NCI-H2171 (cell line): ENCODE measurements at places on chromosomes 7 and 10.

- no peak for DNase-seq
Observed at GRCh38 chr7:128435327-128435686, 20.4 kb upstream of the HILPDA start.

- no peak for DNase-seq
Observed at GRCh38 chr10:86113983-86114382, 252.6 kb downstream of the GRID1 start.

GRCh38 chr7:2120251-2120660 lies 112.5 kb downstream of the MAD1L1 start:
- no peak for DNase-seq

DNA sequence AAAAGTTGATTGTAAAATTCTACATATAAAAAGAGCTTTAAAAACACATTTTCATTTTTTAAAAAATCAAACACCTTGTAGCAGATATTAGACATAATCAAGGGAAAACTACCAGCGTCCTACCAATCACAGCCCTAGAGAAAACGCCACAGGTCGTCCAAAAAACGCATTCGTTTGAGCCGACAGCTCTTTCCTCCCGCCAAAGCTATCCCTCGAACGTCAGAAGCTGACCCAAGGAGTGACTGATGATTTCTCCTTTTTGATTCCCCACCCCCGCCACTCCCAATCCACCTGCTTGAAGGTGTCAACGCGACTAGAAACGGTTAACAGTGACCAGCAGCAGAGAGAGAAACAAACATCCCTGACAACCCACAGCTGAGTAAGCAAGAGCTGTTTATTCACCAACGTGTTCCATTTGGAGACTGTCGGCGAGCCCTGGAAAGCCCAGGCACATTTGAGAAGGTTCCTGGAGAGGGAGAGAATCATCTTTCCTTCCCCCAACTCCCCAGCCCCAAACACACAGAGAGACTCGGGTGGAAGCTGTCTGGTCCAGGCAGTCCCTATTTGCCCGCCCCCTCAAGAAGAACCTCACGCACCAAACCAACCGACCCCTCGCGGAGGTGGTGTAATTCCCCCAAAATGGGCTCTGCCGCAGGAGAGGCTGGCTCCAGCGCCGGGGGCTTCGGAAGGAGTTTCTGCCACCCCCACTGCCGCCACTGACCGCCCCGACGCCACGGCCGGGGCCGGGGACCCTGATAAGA lies 622 bp downstream of the CPEB3 start:
- no peak for DNase-seq

DNA sequence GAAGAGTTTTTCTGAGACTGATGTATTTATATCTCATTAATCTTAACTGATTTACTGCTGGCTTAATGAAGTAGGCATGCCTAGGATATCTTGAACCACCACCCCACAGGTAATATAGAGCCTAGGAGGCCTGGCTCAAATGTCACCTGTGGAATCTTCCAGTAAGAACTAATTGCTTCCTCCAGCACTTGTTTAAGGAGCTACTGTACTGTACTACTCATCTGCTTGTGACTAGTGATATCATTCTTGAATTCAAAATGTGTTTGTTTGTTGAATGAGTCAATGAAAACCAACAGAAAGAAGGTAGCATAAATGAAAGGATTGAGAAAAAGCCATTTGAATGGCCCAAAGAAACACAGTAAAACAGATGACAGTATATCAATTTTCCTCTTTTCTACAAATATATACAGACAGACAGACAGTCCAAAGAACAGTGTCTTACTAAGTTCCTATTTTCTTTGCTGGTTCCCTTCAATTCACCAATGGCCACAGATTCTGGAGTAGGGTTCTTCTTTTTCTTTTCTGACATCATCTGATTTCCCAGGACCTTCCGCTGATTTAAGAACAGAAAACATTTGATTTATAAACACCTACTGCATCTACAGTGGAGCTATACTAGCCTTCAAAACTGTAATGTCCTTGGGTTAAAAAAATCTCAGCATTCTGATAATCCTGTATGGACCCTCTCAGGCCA lies 43.7 kb upstream of the SLIT1 start:
- DNase-seq = no peak

GRCh38 chr7:136348542-136349192 lies 371.5 kb upstream of the MTPN start:
- no peak for DNase-seq

GRCh38 chr10:76548716-76549115 lies 1088.9 kb downstream of the KCNMA1 start:
- no peak for DNase-seq
